SK-MEL-5 (cell line): ENCODE measurements at places on chromosomes 11 and 22.

- peak; percentile 93 for DNase-seq
Measured at GRCh38 chr22:21938071-21938822, 14.4 kb downstream of the PPM1F start.

- no peak for DNase-seq
Measured at GRCh38 chr22:50199251-50199721, 1.5 kb upstream of the SELENOO start.

DNA sequence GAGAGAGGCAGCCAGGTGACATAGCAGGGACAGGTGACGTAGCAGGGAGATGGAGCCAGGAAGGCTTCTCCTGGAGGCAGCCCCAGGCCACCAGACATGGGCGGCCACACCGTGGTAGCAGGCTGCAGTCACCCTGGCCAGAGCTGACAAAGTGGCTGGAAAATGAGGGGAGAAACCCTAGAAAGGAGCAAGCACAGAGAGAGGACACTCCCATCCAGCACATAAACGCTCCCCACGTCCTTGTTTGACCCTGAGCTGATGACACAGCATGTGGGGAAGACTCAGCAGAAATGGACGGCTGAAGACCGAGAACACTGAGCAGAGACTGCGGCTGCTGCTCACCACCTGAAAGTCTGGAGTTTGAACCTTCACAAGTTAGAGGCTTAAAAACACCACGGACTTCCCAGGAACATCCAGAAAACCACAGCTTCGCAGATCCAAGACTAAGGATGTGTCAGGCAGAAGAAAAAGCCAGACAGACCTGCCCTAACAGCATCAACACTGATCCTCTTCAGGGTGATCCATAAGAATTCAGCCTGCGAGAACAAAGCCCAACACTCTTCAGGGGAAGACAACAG is 28.7 kb downstream of the DRD4 start:
- no peak for DNase-seq

DNA sequence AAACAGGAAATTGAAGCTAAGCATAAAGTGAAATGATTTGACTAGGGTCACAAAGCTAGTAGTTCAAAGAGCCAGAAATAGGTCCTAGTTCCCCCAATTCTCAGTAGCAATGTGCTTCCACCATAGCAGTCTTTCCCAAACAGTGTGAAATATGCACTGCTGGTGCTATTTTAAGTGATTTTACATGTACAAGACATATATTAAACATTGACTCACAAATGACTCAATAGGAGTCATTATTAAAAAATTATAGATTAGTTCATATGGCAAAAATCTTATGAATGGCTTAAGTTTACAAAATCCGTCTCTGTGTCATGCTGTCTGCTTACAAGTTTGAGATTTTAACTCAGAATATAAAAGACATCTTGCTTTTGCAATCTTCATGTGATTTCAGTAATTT is 21.4 kb downstream of the KIF18A start:
- no peak for DNase-seq

DNA sequence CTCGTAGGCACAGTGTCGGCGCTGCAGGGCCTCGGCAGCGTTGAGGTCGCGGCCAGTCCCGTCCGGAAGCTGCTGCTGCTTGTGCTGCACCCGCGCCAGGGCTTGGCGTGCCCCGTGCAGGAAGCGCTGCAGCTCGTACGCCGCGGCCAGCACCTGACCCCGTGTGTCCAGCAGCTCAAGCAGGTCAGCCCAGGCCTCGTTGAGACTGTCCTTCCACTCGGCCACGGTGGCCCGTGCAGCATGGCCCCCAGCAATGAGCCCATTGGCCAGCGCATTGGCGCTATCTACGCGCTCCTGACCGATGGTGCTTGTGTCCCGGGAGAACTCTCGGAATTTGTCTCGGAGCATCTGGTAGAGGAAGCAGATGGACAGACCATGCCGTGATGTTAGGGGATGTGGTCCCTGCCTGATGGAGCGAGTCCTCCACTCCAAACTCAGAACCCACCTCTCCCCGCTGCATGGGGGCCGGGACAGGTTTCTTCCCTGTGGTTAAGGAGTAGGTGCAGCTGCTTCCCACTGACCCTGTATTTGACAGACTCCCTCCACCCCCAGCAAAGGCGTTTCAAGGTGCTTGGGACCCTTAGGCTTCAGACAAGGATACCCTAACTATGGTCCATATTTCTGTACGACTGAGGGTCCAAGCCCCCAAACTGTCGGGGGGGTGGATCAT is 13.8 kb upstream of the RBM4B start:
- DNase-seq = no peak

GRCh38 chr11:4054643-4055042 is 40.0 kb upstream of the RRM1 start:
- no peak for DNase-seq

GRCh38 chr11:125871391-125872137 is 15.9 kb upstream of the HYLS1 start:
- peak; percentile 65 for DNase-seq

GRCh38 chr22:28937206-28938025 is 54.0 kb downstream of the ZNRF3 start:
- DNase-seq = peak; percentile 50

- no peak for DNase-seq
Measured at GRCh38 chr11:72452495-72452894, 18.2 kb upstream of the CLPB start.

- DNase-seq = no peak
Measured at GRCh38 chr22:19517919-19518611, 6.1 kb downstream of the CLDN5 start.
